AG09319 (cell line): ENCODE measurements at places on chromosomes 7 and 10.
A peak's percentile ranks its signal among the peaks of the same experiment; 100 is the strongest.

- no peak for DNase-seq
Measured at GRCh38 chr7:100091411-100092181, 2.8 kb downstream of the COPS6 start.

- DNase-seq, result no peak
Measured at GRCh38 chr7:82294382-82294784, 149.2 kb downstream of the CACNA2D1 start.

GRCh38 chr10:64148607-64149006 lies 627.4 kb downstream of the REEP3 start:
- DNase-seq, result no peak

- DNase-seq, result no peak
Measured at GRCh38 chr7:102288285-102288930, 1.7 kb downstream of the SH2B2 start.

GRCh38 chr10:69802424-69803161 lies 887 bp downstream of the COL13A1 start:
- no peak for DNase-seq

DNA sequence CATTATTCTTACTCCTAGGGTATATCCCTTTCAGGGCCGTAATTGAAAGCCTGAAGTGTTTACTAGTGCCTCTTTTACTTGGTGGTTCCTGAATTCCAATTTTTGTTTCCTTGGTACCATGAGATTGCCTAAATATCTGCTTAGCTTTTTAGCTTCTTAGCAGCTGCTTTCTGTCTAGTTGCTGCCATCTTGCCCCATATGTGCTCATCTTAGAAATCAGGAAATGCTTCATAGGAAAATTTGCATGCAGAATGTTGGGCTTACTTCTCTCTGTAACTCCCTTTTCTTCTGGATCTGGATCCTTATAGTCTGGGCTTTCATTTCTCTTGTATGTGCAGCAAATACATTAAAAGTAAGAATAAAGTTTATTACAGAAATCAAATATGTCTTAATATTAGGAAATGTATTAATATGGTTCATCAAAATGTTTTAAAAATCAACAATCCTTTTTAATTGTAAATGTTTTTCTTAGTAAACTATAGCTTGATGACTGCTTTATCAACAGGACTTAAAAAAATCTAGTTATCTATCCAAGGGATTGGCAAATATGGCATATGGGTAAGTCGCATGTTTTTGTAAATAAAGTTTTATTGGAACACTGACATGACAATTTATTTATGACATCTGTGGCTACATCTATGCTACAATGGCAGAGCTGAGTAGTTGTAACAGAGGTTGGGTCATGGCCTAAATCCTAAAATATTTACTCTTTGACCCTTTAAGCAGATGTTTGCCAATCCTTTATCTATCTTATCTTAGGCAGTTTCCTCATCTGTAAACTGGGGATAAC lies 73.5 kb upstream of the CDK6 start:
- no peak for DNase-seq

DNA sequence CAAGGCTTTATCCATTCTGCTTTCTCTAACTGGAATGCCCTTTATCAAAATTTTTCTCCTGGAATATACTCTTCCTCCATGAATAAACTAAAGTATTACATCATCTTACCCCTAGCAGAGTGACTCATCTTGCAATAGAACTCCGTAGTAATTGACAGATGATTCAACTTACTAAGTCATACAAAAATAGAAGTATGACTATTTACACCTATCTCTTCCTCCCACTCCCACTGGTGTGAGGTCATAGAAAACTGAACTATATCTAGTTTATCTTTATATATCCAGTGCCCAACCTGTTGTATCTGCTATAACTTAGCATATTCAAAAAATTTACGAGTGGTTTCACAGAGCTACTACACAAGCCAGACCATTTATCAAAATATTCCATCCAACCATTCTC lies 26.1 kb downstream of the ABCB1 start:
- peak; percentile 3 for DNase-seq
